ENCODE measurements at places on chromosomes 1 and 21. TPM values are rescaled to one million over a fixed set of nuclear protein-coding genes. Genes with fewer than 3 reads are reported as not detected.

The WASF2 gene
- total RNA-seq: 52.4 TPM

The KCNK1 gene
- 6.3 TPM for total RNA-seq

The PRAMEF15 gene
- total RNA-seq: not detected

The GJA8 gene
- not detected for total RNA-seq
